Stimulated activated CD4-positive, alpha-beta T cell treated with anti-CD3 and anti-CD28 coated beads, Interleukin-1b, Interleukin-23, amount 100 ng/mL, for 1 hour (primary cell): ENCODE measurements at places on chromosomes 16 and 17.

- DNase-seq, result no peak
These were observed 3.3 kb downstream of the PRPSAP1 start for GRCh38 chr17:76350463-76350862.

DNA sequence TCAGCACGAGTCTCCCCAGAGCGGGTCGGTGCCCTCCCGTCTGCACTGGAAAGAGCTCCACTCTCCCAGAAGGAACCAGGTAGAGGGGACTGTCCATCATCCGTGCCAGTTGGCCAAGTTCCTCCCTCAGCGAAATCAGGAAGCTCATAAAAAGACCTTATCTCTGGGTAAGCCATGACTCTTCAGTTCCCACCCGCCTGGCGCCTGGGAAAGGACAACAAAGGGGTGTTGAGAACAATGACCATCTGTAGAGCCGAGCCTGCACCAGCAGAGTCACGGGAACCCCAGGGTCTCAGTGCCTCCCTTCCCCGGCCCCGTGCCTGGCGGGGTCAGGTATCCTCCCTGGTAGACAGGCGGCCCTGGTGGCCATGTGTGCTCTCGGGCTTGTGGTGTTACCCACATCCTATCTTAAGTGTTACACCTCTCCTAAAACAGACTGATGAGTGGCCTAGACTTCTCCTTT lies 190.7 kb downstream of the AXIN2 start:
- no peak for DNase-seq

- no peak for DNase-seq
These were observed 225.1 kb upstream of the CA10 start for GRCh38 chr17:52383493-52384100.

DNA sequence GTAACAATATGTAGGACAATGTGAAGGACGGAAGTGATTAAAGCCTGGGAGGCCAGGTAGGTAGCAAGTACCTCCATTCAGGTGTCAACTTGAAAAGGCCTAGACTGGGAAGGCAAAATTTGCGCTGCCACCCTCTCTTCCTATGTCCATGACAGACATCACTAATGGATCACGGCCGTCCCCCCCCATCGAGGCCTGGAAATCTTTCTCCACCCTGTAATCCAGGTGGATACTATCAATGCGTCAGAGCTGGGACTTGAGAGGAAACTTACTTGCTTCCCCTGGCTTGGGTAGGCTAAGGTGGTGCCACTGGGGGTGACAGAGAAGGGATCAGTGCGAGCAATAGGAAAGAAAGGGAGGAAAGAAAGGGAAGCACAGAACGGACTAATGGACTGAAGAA lies 156.1 kb downstream of the SALL1 start:
- DNase-seq, result no peak

DNA sequence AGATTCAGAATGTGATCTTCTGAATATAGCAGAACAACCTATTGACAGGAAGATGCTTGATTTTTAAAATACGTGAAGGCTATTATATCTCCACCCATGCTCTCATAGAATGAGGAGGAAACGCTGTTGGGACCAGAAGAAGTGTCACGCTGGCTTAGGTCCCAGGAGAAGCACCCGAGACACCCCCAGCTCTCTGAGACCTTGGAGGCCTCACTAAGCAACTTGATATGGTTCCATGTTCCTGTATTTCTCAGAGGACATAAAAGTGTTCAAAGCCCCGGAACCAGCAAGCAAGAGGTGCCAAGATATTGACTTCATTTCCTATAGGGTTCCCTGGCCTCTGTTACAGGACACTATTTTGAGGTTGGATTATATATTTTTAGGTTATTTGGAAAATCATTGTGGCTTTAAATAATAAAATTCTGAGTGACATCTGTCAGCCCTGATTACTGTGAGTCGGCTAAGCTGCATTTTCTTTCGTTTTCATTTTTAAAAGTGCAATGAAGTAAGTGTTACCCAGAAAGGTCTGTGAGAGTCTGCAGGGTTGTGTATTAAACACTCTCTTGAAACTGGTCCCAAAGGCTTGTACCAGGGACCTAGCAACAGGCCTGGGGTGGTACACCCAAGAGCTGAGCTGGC lies 400.0 kb downstream of the SOX9 start:
- no peak for DNase-seq

DNA sequence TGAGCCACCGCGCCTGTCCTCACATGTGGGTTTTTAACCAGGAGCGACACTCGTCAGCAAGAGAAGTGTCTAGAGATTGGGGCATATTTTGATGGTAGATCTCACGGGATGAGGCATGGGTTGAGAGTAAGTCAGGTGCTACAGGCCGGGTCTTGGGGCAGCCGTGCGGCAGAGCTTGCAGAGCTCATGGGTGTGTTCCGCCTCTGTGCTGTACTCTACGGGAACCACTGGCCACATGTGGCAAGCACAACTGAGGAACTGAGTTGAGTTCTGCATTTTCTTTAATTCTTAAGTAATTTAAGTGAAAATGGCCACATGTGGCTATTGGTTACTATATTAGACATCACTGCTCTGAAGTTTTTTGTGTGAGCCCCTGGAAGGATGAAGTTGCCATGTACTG lies 9.6 kb downstream of the CLUAP1 start:
- DNase-seq, result no peak

GRCh38 chr17:13420878-13421277 lies 180.9 kb downstream of the HS3ST3A1 start:
- DNase-seq, result no peak

GRCh38 chr16:19639986-19640421 lies 78.0 kb downstream of the KNOP1 start:
- no peak for DNase-seq

GRCh38 chr17:2146132-2146871 lies 91.4 kb downstream of the HIC1 start:
- no peak for DNase-seq

DNA sequence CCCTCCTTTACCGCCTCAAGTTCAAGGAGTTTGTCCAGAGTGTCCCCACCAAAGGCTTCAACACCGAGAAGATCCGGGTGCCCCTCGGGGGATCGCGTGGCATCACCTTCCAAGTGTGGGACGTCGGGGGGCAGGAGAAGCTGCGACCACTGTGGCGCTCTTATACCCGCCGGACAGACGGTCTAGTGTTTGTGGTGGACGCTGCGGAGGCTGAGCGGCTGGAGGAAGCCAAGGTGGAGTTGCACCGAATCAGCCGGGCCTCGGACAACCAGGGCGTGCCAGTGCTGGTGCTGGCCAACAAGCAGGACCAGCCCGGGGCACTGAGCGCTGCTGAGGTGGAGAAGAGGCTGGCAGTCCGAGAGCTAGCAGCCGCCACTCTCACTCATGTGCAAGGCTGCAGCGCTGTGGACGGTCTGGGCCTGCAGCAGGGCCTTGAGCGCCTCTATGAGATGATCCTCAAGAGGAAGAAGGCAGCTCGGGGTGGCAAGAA lies 1.1 kb downstream of the ARL4D start:
- no peak for DNase-seq

GRCh38 chr17:72351884-72352346 lies 231.1 kb downstream of the SOX9 start:
- DNase-seq, result no peak

DNA sequence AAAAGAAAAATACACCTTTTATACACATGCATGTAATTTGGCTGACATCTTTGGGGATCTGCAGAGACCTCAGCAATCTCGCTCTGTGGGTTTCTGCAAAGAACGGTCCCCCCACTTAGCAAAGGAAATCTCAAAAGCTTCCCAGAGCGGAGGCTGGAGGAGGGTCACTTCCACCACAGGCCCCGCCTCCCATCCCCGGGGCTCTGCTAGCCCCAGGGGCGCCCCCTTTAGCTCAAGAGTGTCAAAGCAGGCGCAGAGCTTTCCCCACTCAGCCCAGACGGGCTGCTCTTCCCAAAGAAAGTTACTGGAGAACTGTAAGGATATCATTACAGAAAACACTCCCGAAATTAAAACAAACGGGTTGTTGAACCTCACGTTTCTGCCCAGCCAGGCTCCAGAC lies 11.4 kb downstream of the SLC13A5 start:
- no peak for DNase-seq

- no peak for DNase-seq
These were observed 83.7 kb upstream of the ZNF469 start for GRCh38 chr16:88298833-88299745.

GRCh38 chr17:63555500-63556156 lies 5.4 kb downstream of the DCAF7 start:
- DNase-seq, result no peak

DNA sequence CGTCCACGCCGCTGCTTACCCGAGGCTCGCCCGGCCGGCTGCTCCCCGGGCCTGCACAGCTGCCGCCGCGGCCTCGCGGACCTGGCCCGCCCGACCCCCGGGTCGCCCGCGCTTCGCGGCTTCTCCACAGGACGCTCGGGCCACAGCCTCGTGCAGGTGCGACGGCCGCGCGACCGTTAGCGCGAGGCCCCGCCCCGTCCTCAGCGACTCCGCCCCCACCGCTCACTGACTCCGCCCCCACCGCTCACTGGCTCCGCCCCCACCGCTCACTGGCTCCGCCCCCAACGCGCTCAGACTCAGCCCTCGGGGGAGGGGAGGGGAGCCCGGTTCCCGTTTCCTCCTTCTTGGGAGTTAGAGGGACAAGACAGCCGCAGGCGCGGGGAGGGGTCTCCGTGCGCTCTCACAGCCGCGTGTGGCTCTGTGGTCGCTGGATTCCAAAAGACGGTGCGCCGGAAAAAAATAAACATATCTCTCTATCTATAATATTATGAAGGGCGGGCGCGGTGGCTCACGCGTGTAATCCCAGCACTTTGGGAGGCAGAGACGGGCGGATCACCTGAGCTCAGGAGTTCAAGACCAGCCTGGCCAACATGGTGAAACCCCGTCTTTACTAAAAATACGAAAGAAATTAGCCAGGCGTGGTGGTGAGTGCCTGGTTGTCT lies at the start of gene MEIOB:
TSS of gene MEIOB (minus strand) at position 191 of the 662 bp plus-strand sequence. CDS start 3,989 bp downstream, outside the sequence.
- peak; percentile 35 for DNase-seq

- DNase-seq, result no peak
These were observed 24.7 kb upstream of the KLHDC4 start for GRCh38 chr16:87790292-87791100.
